ENCODE measurements at places on chromosomes 11 and 22.
A peak's percentile ranks its signal among the peaks of the same experiment; 100 is the strongest.

DNA sequence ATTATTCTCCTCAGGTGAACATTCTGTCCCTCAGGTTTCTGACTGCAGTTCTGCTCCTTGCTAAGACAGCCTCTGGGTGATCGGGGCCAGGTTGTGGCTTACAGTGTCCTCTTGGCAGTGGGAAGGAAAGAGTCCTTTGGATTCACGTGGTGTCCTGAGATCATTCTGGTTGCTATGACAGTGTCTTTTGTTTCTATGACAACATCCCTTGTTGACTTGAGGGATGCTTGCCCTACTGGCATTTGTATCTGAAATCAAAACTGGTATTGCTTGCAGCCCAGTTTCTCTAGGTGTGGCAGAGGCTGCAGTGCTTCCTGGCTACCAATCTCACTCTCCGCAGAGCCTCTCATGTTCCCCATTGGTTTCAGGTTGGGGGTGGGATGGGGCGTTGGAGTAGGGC is 151.8 kb upstream of the CCDC90B start:
- no peak for DNase-seq
- no peaks in the 10 kb centered on the region for H3K27me3 ChIP-seq
- H3K27ac ChIP-seq: no peak overlapping the region
- no peak overlapping the region for H3K4me3 ChIP-seq

GRCh38 chr11:132357811-132358572 is 987.6 kb downstream of the NTM start:
- no peak for DNase-seq
- no peaks in the 10 kb centered on the region for H3K4me1 ChIP-seq
- H3K27me3 ChIP-seq: no peaks in the 10 kb centered on the region
- H3K27ac ChIP-seq: no peak overlapping the region
- no peak overlapping the region for H3K4me3 ChIP-seq
- H3K36me3 ChIP-seq: no peaks in the 10 kb centered on the region

GRCh38 chr11:99069856-99070444 is 49.2 kb downstream of the CNTN5 start:
- H3K4me1 ChIP-seq: peaks cover 4% of the 10 kb centered on the region
- peak overlapping the region; percentile 48 for H3K4me3 ChIP-seq
- DNase-seq: no peak
- H3K27me3 ChIP-seq: no peaks in the 10 kb centered on the region
- H3K27ac ChIP-seq: no peak overlapping the region

DNA sequence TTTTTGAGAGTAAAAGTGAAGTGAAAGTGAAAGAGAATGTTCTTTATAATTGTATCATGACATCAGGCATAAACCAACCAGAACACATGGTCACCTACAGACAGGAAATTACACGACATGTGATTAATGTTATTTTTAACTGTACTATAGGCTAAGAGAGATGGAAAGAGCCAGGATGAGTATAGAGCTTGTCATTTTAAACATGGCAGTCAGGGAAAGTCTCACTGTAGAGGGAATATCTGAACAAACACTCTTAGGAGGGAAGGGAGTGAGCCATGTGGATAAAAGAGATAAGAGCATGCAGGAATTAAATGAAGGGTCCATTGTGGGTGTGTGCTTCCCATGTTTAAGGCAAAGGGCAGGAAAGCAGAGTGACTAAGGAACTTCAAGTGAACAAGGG is 599.1 kb upstream of the FAT3 start:
- H3K27me3 ChIP-seq: no peaks in the 10 kb centered on the region
- DNase-seq: no peak
- H3K4me3 ChIP-seq: no peak overlapping the region
- H3K4me1 ChIP-seq: no peaks in the 10 kb centered on the region

- H3K27ac ChIP-seq: no peak overlapping the region
- DNase-seq: no peak
- peaks cover 23% of the 10 kb centered on the region for H3K36me3 ChIP-seq
- H3K4me1 ChIP-seq: peaks cover 14% of the 10 kb centered on the region
Measured at GRCh38 chr11:74933765-74934164, 15.1 kb downstream of the XRRA1 start.

DNA sequence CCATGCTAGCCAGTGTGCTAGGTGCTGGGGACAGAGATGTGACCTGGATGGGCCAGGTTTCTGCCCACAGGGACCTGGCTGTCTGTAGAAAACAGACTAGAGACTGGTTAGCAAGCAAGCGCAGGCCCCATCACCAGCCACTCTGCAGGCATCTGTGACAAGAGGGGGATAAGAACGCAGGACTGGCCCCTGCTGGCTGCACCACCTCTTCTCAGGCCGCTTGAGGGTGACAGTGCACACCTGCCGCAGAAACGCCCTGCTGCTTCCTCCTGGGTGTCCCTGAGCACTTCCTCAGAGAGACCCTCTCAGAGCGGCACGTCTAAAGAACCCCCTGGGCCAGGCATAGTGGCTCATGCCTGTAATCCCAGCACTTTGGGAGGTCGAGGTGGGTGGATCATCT is 5.9 kb upstream of the PICK1 start:
- no peak overlapping the region for H3K27ac ChIP-seq
- no peaks in the 10 kb centered on the region for H3K4me1 ChIP-seq
- DNase-seq: no peak
- no peak overlapping the region for H3K4me3 ChIP-seq
- no peaks in the 10 kb centered on the region for H3K27me3 ChIP-seq

DNA sequence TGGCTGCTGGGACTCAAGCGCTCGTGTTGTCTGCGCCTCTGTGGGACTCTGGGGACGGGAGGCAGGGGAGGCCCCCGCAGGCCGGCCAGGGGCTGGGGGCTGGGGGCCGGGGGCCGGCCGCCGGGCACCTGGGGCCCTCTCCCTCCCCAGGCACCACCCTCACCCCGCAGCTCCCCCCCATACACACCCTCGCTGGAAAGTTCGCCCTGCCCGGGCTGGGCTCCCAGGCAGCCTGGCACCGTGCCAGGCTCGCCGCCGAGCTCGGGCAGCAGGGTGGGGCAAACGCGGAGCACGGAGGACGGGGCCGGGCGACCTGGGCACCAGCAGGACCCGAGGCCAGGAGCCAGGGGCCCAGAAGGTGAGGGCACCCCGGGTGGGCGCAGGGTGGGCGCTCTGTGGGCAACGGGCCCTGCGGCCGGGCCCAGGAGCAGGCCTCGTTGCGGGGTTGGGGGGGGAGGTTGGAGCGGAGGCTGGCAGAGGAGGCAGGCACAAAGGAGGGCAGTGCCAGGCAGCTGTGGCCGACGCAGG is 76.7 kb upstream of the WNT7B start:
- DNase-seq: peak; percentile 62
- no peaks in the 10 kb centered on the region for H3K36me3 ChIP-seq
- peak overlapping the region; percentile 90 for H3K4me3 ChIP-seq
- H3K4me1 ChIP-seq: peaks cover 46% of the 10 kb centered on the region

GRCh38 chr22:30266445-30267381 is at the start of gene OSM:
OSM (minus strand) TSS chr22:30266851; CDS start chr22:30266799, 52 bp downstream.
- H3K4me3 ChIP-seq: peak within 1 kb of the TSS; percentile 95
- peaks cover 52% of the 10 kb centered on the region for H3K36me3 ChIP-seq
- peaks cover 3% of the 10 kb centered on the region for H3K27me3 ChIP-seq
- peak; percentile 78 for DNase-seq
- H3K27ac ChIP-seq: peak within 1 kb of the TSS; percentile 99

DNA sequence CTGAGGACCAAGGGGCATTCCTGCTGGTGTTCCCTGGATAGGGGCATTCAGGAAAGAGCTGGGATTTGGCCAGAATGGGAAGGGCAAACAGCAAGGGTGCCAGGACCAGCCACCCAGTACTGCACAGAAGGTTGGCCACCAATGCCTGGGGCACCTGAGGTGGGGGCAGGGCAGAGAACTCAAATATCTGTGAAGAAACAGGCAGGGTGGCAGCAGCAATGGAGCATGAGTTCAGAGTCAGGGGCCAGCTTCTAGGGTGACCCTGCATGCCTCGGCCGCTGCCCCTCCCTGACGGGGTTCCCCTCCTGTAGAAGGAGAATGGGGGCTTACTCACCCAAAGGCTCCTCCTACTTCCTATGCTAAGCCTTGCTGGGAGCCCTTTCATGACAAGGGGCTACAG is 79.3 kb upstream of the SHANK2 start:
- H3K27me3 ChIP-seq: no peaks in the 10 kb centered on the region
- DNase-seq: no peak
- no peaks in the 10 kb centered on the region for H3K4me1 ChIP-seq
- H3K27ac ChIP-seq: no peak overlapping the region

- peak overlapping the region; percentile 85 for H3K27ac ChIP-seq
- H3K4me1 ChIP-seq: peaks cover 63% of the 10 kb centered on the region
- no peak overlapping the region for H3K4me3 ChIP-seq
Measured at GRCh38 chr22:37161443-37161842, 11.7 kb upstream of the IL2RB start.

DNA sequence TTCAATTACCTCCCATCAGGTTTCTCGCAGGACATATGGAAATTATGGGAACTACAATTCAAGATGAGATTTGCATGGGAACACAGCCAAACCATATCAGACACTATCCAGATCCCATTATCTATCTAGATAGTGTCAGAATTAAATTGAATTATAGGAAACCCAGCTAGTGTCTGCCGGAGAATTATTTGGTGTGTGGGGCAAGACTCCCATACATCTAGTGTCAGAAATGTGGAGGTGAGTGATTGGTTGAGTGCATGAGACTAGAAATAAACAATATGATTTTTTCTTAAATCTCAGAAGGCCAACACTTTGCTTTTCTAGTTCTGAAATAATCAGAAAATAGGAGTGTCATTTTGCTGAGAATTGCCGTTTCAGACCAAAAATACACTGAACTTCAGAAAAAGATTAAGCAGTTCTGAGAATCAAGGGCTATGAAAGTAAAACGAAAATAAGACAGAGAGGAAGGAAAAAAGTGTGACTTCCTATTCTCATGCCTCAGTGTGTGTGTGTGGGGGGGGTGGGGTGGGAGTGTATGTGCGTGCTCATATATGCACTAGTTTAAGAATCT is 21.3 kb downstream of the CASP12 start:
- H3K27ac ChIP-seq: peak overlapping the region; percentile 89
- H3K36me3 ChIP-seq: peaks cover 4% of the 10 kb centered on the region
- H3K4me1 ChIP-seq: peaks cover 28% of the 10 kb centered on the region
- DNase-seq: no peak

DNA sequence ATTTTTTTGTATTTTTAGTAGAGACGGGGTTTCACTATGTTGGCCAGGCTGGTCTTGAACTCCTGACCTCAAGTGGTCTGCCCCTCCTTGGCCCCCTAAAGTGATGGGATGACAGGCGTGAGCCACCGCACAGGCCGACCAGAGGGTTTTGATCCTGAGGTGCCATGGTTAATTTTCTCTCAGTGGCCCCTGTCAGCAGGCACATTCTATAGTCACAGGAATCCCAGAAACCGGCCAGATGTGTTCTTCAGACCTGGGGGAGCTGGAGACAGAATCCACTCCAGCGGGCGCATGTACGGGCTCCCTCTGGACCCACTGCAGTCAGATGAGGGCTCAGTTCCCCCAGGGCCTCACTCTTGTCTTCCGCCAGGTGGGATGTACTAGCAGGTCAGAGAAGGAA is 17.0 kb downstream of the IGLL1 start:
- no peak for DNase-seq
- no peak overlapping the region for H3K4me3 ChIP-seq

DNA sequence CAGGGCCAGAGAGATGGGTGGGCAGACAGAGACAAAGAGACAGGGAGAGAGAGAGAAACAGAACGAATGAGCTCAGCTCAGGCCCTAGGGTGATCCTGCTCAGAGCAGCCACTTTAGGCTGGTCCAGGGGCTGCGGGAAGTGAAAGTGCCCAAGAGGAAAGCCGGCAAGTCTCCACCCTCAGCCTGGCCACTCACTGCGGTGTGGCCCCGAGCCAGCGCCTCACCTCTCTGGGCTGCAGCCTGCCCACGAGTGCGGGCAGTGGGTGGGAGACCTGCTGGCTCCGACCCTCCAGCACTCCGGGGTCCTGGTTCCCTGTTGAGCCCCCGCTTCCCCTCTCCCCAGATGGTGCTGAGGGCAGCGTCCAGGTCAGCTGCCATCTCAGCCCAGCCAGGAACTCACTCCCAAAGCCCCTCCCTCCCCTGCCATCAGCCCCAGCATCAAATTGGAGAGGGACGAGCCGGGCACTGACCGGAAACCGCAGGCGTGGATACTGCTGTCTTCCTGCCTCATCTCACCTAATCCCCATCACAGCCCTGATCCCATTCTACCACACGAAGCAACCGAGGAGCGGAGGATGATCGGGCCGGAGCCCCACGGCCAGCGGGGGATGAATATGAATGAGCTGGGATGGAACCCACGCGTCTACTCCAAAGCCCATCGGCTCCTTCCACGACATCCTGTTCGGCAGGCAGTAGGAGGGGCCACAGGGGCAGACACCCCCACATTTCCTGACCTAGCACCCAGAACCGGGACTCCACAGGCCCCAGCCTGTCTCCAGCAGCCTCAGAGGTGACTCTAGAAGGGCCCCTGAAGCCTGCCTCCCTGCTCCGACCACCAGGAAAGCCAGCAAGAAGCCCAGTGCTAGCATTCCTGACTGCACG is 16.9 kb downstream of the ELFN2 start:
- no peak for DNase-seq
- H3K4me1 ChIP-seq: peaks cover 6% of the 10 kb centered on the region
- H3K4me3 ChIP-seq: no peak overlapping the region
- no peak overlapping the region for H3K27ac ChIP-seq
- H3K36me3 ChIP-seq: no peaks in the 10 kb centered on the region
- H3K27me3 ChIP-seq: peaks cover 14% of the 10 kb centered on the region

All from activated naive CD8-positive, alpha-beta T cell treated with anti-CD3 and anti-CD28 coated beads for 36 hours (primary cell).